K562 (cell line): ENCODE measurements at places on chromosomes 16 and 17.

DNA sequence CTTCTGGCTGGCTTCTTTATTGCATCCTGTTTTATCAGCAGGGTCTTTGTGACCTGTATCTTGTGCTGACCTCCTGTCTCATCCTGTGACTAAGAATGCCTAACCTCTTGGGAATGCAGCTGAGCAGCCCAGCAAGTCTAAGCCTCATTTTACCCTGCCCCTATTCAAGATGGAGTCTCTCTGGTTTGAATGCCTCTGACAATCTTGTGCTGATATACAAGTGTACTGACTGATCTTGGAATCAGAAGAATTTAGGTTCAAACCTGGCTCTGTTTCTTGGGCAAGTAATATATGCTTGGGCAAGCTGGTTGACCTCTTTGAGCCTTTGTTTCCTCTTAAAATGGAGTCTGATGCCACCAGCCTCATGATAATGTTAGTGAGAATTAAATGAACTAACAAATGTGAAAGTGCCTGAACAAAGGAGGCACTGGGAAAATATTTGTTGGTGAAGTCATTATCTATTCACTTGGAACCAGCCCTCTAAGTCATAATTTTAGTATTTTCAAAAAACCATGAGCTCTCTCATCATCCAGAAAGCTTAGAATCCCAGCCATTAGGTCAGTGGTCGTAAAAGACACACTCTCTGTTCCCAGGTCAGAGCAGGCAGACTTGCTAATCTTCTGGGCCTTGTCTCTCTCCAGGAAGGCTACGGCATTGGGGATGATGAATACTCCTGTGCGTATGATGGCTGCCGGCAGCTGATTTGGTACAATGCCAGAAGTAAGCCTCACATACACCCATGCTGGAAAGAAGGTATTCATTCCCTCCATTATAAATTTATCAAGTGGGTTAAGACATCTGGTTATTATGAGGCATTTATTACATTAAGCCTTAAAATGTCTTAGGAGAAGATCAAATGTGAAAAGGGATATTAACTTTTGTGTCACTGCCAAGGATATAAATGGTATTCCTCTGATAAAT lies 18.1 kb upstream of the ARL2BP start:
- no peak for DNase-seq

GRCh38 chr16:80202831-80203413 lies 337.9 kb upstream of the DYNLRB2 start:
- no peak for DNase-seq

DNA sequence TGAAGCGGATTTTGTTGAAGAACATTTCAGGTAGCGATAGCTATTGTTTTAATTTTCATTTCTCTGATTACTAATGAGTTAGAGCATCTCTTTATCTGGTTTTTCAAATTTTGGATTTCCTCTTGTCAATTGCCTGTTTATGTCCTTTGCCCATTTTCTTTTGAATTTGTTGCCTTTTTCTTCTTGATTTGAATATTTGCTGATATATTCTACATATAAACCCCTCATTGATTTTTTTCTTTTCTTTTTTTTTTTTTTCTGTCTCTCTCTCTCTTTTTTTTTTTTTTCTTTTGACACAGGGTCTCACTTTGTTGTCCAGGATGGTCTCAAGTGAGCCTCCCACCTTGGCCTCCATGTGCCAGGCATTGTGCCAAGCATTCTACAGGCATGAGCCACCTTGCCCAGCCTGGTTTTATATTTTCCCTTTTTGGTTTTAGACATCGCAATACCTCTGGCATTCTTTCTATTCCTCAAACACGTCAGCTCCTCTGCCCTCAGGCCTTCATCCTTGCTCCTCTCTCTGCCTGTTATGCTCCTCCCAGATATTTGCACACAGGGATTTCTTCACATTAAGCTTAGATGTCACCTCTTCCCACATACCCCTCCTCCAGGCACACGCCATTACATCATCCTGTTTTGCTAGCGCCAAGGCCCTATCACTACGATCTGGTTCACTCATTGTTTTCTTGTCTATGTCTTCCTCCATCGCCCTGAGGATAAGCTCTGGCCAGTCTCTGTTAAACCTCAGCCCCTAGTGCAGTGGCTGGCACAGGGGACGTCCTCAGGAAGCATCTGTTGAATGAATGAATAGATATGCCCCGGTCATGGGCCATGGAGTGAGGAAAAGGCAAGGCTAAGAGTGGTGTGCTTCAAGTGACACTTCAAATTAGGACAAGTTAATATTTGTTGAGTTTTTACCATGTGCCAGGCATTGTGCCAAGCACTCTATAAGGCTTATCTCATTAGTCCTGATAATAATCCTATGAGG lies 8.6 kb downstream of the SARM1 start:
- no peak for DNase-seq

- DNase-seq, result no peak
These were observed 107.9 kb downstream of the RAP1GAP2 start for GRCh38 chr17:2904135-2904534.

DNA sequence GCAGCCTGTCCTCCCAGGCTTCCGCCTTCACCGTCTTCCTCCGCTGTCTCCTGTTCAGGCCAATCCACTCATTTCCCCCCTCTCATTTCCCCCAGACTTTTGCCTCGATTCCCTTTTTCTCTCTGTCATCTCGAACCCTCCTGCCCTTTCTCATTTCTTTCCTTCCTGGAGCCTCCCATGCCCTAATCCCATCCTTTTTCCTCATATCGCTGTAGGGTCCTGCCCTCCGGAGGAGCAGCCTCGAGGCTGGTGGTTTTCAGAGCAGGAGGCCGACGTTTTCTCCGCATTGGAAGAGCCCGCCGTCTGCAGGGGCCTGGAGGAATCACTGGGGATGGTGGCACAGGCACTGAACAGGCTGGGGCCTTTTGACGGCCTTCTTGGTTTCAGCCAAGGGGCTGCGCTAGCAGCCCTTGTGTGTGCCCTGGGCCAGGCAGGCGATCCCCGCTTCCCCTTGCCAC lies 597 bp downstream of the OVCA2 start:
- DNase-seq, result peak; percentile 49

GRCh38 chr17:18182110-18182977 lies 1.3 kb upstream of the ALKBH5 start:
- no peak for DNase-seq

- no peak for DNase-seq
These were observed 111.1 kb downstream of the PITPNC1 start for GRCh38 chr17:67488161-67488560.

- peak; percentile 46 for DNase-seq
These were observed 47.8 kb downstream of the BMERB1 start for GRCh38 chr16:15482068-15482747.

- no peak for DNase-seq
These were observed 10.1 kb downstream of the KRT33A start for GRCh38 chr17:41340494-41340893.

DNA sequence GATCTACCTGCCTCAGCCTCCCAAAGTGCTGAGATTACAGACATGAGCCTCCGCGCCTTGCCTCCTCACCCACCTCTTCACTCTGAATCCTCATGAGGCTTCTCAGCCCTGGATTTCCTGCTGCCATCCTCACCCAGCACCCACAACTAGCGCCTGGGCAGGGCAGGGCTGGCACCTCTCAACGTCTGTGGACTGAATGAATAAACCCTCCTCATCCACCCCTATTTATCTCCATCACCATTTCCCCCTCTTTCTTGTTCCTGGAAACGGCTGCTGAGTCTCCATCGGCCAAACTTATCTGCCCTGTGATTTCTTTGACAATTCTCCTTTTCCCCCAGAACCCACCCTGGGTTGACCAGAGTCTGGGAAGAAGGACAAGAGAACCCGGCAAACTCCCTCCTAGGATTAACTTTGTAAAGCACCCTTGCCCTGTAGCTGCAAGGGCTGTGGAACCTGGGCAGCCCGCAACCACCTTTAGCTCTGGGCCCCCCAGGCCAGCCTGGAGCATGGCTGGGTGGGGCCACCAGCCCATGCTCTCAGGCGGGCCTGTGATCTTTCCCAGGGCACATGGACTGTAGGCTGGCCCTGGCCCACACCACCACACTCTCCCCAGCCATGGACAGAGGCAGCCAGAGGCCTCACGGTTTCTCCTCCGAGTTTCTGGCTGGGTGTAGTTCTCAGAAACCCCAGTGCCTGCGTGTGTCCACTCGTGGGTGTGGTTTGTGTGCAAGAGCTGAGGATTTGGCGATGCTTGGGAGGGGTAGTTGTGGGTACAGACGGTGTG lies 2.4 kb downstream of the SPN start:
- peak; percentile 35 for DNase-seq

DNA sequence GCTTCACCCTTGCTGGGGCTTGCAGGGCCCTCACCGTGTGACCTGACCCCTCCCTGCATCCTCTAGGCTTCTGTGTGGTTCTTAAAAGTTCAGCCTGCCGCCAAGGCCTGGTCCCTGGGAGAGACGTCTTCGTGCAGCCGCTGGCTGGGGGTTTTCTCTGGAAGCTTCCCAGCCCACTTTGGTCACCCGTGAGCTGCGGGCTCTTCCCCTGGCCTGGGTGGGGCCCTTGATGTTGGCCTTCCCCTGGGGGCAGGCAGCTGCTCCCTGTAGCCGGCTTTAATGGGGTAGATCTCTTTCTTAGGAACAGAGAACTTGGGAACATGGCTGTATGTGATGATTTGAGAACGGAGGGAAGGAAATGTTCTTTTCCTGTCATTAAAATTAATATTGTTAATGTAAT lies 32.7 kb downstream of the ZNF750 start:
- DNase-seq, result no peak

DNA sequence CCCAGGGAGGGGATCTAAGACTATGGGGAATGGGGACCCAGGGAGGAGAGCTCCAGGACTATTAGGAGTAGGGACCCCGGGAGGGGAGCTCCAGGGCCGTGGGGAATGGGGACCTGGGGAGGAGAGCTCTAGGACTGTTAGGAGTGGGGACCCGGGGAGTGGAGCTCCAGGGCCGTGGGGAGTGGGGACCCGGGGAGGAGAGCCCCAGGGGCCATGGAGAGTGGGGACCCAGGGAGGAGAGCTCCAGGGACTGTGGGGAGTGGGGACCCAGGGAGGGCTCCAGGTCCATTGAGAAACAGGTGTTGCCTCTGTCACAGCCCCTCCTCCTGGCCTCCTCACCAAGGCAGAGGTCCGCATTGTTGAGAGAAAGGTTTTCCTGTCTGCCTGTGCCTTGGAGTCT lies 16.0 kb downstream of the MPRIP start:
- DNase-seq, result no peak
